Left ventricle myocardium inferior (tissue), 1 donor: ENCODE measurements at places on chromosomes 3 and 15. TPM values are rescaled to one million over a fixed set of nuclear protein-coding genes. Genes with fewer than 3 reads are reported as not detected.
A peak's percentile ranks its signal among the peaks of the same experiment; 100 is the strongest.

The ZCWPW2 gene
- 2.2 TPM for total RNA-seq

The TLE3 gene
- 17.8 TPM for total RNA-seq

GRCh38 chr3:168620854-168621253 lies 525.1 kb upstream of the GOLIM4 start:
- no peak for DNase-seq

The ASB14 gene
- total RNA-seq, result 23.3 TPM

- peak; percentile 3 for DNase-seq
Observed at GRCh38 chr3:10338591-10339353, 17.9 kb upstream of the SEC13 start.

DNA sequence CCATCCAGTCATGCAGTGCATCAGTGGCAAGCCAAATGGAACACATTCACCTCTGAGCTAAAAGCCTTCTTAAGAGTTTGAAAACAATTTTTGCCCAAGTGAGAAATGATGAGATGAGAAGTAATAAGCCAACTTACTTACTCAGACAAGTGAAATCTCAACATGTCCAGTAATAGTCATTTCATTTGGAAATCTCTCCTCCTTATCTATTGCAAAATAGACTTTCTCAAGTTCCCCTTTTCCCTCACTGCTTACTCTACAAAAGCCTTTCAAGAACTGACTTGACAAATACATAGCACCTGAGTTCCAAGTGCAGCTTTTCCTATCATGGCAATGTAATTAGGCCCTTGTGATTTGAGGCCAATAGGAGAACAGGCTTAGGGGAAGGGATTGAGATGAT lies 282.3 kb downstream of the SLC9A9 start:
- no peak for DNase-seq

DNA sequence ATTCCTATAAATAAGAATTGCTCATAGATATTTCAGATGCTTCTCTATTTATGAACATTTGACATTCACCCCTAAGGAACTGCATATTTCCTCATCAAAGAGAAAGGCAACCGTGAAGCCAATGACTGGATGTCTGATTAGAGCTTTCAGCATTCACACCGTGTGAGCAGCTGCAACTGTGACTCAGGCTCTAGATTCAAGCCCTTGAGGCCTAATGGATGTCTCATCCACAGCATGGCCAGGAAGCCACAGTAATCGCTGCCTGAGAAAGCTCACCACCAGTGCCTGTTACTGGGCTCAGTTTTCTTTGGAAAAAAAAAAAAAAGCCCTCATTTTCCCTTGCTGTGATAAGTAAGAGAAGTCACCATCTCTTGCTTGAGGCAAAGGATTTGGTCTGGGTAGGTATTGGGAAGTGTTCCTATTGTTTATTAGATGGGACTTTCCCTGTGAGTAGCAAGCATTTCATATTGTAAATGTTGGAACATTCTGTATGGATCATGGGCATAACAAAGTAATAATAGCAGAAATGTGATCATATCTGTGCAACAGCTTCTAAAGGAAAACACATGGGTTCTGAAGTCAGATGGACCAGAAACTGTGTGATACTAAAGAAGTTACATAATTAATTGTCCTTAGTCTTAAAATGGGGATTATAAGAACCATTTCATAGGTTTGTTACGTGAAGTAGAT lies 783.7 kb downstream of the AGBL1 start:
- DNase-seq, result no peak

GRCh38 chr3:43411429-43411828 lies 125.1 kb downstream of the SNRK start:
- no peak for DNase-seq

DNA sequence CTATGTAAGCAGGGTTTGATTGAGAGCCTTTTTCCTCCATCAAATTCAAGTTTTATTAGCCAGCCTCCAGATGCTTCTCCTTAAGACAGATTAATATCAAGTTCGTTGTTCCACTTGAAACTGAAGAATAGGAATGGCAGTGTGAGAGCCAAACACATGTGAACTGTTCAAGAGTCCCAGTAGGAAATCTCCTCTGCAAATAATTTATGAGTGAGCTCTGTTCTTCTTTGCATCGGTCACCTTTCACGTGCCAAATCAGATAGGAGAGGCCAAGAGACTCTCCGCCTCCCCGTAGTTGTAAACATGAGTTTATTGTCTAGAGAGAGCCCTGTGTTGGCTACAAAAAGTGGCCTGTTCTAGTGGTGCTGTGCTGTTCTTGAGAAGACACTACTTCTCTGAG lies 372.1 kb upstream of the NR2F2 start:
- DNase-seq, result no peak

GRCh38 chr3:124860599-124860998 lies 26.6 kb downstream of the ITGB5 start:
- DNase-seq, result peak; percentile 48

DNA sequence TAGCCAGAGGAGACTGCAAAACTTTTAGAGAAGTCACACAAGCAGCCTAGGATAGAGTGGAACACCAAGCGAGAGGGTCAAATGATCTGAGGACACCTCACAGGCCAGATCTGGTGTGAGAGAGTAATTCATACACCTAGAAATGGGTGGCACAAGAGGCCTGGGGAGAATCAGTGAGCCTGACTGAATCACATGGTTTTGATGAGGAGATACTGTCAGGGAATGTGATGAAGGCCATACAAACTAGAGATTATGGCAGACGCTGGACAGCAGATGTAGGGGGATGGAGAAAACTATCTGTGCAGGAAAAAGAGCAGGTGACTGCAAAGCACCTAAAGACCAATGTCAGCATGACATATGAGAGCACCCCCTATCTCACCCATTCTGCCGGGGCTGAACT lies 105.0 kb upstream of the TTC14 start:
- no peak for DNase-seq

The HIGD1A gene
- 377 TPM for total RNA-seq

The CKMT1A gene
- not detected for total RNA-seq

The AGBL1 gene
- total RNA-seq, result not detected

GRCh38 chr3:160842021-160843005 lies 86.3 kb downstream of the PPM1L start:
- no peak for DNase-seq
